Activated T-cell treated with anti-CD3 and anti-CD28 coated beads, Interleukin-2, amount 50 U/mL, for 4 hours (primary cell): ENCODE measurements at places on chromosomes 1 and 21. TPM values are rescaled to one million over a fixed set of nuclear protein-coding genes. Genes with fewer than 3 reads are reported as not detected.

OR2AK2 gene
- total RNA-seq = not detected

PRDM16 gene
- total RNA-seq = not detected

- DNase-seq = no peak
Observed at GRCh38 chr1:118247593-118247992, 62.6 kb upstream of the SPAG17 start.

- no peak for DNase-seq
Observed at GRCh38 chr1:168554603-168555483, 11.0 kb upstream of the XCL2 start.

OR2L3 gene
- not detected for total RNA-seq

DNA sequence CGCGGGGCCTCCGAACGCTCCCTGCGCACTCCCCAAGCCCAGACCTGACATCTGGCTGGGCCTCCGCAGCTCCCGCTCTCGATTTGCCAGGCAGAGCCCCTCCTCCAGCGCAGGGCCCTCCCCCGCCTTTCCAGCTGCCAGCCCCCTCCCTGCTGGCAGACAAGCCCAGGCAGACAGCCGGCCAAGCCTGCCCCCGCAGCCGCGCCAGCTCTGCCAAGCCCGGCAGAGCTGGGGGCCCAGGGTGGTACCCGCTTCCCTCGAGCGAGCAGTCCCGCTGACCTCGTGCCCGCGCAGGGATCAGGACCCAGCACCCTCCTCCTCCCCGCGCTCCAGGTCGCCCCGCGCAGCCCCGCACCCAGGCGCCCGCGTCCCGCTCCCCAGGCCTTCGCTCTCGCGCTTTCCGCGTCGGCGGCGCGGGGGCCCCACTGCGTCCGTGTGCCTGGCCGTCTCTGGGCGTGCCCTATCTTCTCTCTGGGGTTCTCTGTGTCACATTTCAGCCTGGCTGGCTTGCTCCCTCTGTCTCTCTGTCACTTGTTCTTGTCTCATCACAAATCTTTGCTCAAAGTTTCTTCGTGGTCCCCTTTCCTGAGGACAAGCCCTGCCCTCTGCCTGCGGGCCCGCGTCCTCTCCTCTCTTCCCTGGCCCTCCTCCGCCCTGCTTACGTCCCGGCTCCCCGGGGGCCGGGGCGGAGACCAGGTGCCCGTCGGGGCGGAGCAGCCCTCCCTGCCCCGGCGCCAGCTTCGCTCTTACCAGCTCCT lies 580 bp downstream of the INKA2 start:
- DNase-seq = peak; percentile 39

DNA sequence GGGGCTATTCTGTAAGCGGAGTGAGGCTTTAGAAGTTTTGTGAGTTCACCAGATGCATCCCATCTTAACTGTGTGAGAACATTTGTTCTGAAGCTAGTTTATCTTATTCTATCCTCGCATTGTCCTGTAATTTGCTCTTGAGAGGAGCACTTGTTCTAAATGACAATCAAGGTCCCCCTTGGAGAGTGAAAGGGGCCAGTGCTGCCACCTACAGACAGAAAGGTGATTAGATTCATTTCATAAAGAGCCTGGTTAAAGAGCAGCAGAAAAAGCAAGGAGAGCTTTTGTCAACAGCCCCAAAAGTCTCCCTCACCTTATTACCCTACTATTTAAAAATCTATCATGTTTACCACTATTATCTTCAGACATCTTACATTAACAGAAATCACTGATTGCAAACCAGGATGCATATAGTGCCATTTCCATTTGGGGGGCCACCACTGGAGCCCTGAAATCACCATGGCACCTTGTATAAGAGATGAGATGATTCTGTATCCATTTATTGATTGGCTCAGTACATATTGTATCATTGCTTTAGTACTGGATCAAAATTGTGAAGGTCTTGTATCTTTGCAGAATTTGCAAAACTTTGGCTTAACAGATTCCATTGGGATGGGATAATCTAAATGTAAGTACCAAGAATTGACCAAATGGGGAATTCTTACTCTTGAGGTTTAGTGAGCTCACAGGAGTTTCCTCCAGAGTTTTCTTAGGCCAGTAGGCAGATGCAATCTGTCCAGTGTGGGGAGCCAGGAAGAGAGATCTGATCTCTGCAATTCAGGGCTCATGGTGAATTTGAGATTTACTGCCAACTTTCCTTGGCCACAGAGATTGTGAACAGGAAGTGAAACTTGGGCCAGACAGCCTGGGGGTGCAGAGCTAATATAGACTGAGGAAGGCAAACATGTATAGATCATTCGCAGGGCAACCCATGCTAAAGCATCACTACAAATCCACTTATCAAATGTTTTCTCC lies 64.3 kb upstream of the TRABD2B start:
- DNase-seq = no peak

COL6A1 gene
- total RNA-seq = 3.6 TPM

GRCh38 chr21:41612674-41613532 lies 104.9 kb upstream of the TMPRSS2 start:
- DNase-seq = no peak

- no peak for DNase-seq
Observed at GRCh38 chr1:158124034-158124433, 56.7 kb upstream of the CD1D start.

NFYC gene
- total RNA-seq = 72.8 TPM

DNA sequence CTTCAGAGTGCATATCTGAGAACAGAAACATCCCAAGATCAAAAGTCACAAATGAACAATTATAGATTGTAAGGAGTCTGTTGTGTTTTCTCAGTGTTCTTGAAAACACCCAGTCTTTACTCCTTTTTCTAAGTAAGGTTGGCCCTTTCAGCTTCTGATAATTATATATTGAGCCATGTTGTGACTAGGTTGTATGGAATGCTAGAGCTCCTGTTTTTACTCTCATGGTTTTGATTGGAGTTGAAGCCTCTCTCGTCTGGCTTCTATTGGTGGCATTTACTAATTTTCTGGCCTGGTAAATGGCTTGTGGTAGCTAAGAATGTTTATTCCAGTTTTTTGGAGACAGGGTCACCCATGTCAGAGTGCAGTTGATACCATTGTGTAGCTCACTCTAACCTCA lies 84.7 kb downstream of the NDUFS5 start:
- DNase-seq = no peak

GRCh38 chr1:216902669-216903381 lies 179.6 kb upstream of the ESRRG start:
- no peak for DNase-seq

- DNase-seq = no peak
Observed at GRCh38 chr1:12773438-12773837, at the start of gene PRAMEF12. PRAMEF12 (plus strand) TSS chr1:12773738; CDS start chr1:12774868, 1,130 bp downstream.

- DNase-seq = no peak
Observed at GRCh38 chr1:159961636-159962035, 7.6 kb upstream of the SLAMF9 start.

- no peak for DNase-seq
Observed at GRCh38 chr1:162716123-162716522, 74.4 kb upstream of the HSD17B7 start.

VTCN1 gene
- total RNA-seq = not detected

GRCh38 chr21:42037516-42037915 lies 27.4 kb upstream of the ZBTB21 start:
- no peak for DNase-seq

GRCh38 chr21:33839806-33840205 lies 75.8 kb downstream of the ATP5PO start:
- no peak for DNase-seq

DNA sequence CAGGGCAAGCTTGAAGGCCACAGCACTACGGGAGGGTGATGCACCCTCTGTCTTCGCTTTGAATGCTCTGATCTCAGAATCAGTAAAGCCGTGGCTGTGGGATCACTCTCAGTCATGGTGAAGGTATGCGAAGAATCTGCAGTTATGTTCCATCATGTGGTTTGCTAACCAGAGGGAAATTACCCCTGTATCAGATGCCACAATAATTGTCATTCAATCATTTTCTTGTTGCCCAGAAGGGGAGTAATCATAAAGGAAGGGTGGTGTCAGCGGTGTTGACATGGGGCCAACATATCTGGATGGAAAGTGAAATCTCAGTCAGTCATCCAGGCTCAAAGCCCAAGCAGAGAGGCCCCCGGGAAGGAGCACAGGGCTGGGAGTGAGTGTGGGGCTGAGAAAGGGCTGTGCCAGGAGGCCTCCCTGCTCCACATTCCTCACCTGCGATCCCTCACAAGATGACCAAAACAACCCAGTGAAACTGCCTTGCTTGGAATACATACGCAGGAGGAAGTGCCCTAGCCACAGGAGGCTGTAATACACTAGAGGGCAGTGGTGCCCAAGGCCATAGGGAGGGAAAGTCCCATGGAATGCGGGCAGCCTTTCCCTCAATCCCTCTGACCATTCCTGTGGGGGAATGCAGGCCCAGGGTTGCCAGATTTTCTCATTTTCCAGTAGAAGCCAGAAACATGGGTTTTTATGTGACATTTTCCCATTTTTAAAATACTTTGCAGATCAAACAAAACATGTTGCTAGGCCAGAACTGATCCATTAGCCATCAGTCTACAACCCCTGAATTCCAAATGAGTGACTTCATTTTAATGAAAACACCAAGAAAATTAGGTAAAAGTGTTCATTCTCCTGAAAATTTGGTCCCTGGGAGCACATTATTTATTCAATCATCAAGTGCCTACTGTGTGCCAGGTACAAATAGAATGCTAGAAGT lies 95.7 kb upstream of the VANGL1 start:
- DNase-seq = no peak

FOXD2 gene
- 0.19 TPM for total RNA-seq

DNA sequence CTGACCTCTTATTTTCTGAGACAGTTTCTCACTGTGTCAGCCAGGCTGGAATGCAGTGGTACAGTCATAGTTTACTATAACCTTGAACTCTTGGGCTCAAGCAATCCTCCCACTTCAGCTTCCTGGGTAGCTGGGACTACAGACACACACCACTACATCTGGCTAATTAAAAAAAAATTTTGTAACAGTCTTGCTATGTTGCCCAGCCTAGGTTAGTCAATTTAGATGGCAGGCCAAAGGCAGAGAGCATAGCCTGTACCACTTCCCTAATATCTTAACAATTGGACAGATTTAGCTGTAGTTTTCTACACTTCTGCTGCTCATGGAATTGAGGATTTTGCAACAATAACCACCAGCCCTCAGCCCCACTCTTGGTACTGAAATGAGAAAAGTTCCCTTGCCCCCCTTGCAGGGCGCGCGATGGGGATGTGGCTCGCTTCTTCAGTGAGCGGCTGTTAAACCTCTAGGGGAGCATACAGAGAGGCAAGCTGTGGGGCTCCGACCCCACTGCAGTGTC lies 34.9 kb upstream of the PTGFRN start:
- DNase-seq = no peak

DNA sequence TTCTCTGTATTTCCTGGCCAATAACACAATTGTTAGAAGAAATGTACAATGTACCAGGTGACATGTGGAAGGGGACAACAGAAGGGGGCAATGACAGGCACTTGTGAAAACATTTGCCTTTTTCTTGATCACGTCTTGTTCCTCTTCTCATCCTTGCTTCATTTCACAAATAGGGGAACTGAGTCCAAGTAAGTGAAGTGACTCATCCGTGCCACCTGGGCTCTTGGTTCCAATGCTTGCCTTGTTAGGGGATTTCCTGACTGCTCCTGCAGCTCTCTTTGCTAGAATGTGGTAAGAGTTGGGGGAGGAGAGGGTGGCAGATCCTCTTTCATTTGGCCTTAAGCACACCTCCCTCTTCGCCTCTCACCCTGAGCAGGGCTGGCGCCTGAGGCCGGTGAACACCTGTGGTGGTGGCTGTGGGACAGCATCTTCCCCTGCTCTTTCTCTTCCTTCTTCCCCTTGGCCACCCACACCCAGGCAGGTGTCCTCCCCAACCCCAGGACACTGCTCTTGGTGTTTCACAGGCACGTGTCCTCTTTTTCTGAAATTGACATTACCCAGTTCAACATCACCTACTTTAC lies 2.2 kb upstream of the RHEX start:
- peak; percentile 32 for DNase-seq

LMOD1 gene
- not detected for total RNA-seq

BCL2L15 gene
- 0.74 TPM for total RNA-seq

RNU1-3 gene
- total RNA-seq = 1,622 TPM

GRCh38 chr21:28738882-28739281 lies 253.8 kb downstream of the LTN1 start:
- no peak for DNase-seq

GRCh38 chr1:210231846-210232510 lies 618 bp upstream of the SERTAD4 start:
- no peak for DNase-seq

GRCh38 chr1:41882068-41882477 lies 36.6 kb downstream of the HIVEP3 start:
- no peak for DNase-seq
